NCI-H1092 treated with DMSO at 0.1 percent for 48 hours (cell line): ENCODE measurements at places on chromosomes 16 and 17.

- DNase-seq = no peak
Measured at GRCh38 chr16:24838554-24839266, 7.1 kb upstream of the SLC5A11 start.

- DNase-seq = peak; percentile 34
Measured at GRCh38 chr17:55441544-55441943, 19.9 kb upstream of the MMD start.

DNA sequence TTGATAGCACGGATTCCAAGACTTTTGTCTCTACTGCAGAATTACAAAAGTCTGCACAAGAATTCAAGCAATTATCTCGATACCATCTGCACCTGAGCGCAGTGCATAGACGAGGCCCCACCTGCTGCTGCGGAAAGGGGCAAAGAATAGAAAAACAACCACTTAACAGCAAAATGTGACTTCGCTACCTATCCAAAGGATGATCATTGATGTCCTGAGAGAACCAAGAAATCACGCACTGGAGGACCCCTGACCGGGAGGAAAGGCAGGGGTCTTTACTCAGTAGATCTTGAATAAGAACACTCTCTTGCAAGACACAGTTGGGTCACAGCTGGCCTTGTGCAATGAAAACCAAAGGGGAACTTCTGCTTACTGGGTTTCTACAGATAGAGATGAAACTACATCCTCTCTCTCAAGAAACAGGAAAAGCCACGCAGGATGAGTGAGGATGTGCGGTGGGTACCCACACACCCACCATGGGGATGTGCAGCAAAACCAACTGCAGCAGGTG lies 147.4 kb upstream of the RPH3AL start:
- no peak for DNase-seq

GRCh38 chr17:31320241-31320640 lies 1.2 kb downstream of the EVI2A start:
- DNase-seq = no peak

- DNase-seq = no peak
Measured at GRCh38 chr17:14791221-14791620, 473.9 kb downstream of the PMP22 start.

GRCh38 chr16:6021276-6021943 lies 923.8 kb upstream of the EEF2KMT start:
- DNase-seq = no peak

DNA sequence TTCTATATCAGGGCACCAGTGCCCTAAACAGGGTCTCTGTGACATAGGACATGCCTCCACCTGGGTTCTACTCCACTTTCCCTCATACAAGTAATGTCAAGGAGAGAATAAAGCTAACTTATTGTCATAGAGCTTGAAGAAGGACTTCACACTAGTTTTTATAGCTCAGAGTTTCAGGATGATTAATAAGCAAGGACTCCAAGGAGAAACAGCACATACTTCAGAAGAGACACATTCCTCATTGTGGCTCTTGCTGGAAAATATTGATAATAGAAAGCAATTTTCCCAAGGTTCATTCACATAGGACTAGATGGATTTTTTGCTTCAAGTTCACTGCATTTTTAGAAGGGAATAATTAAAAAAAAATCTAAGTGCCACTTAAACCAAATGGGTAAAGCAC lies 133.3 kb downstream of the CA10 start:
- no peak for DNase-seq

GRCh38 chr16:3019594-3020246 lies 448 bp upstream of the TNFRSF12A start:
- no peak for DNase-seq

- no peak for DNase-seq
Measured at GRCh38 chr17:36550491-36551417, 6.0 kb downstream of the GGNBP2 start.

DNA sequence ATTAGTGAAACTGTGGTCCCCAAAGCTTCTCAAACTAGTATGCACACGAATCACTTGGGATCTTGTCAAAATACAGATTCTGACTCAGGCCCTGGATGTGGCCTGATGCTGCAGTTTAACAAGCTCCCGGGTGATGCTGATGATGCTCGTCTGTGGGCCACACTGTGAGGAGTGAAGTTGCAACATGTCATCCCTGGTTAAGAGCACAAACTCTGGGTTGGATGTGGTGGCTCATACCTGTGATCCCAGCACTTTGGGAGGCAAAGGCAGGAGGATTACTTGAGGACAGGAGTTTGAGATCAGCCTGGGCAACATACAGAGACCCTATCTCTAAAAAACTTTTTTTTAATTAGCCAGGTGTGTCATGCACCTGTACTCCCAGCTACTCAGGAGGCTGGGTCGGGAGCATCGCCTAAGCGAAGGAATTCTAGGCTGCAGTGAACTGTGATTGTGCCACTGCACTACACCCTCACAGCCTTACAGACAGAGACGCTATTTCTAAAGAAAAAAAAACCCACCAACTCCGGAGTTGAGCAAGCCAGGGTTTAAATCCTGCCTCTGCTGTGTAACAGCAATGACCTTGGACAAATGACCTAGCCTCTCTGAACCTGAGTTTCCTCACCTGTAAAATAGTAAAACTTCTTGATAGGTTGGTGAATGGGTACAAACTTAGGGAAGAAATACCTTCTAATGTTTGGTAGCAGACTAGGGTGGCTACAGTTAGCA lies 24.4 kb upstream of the ABAT start:
- DNase-seq = no peak

DNA sequence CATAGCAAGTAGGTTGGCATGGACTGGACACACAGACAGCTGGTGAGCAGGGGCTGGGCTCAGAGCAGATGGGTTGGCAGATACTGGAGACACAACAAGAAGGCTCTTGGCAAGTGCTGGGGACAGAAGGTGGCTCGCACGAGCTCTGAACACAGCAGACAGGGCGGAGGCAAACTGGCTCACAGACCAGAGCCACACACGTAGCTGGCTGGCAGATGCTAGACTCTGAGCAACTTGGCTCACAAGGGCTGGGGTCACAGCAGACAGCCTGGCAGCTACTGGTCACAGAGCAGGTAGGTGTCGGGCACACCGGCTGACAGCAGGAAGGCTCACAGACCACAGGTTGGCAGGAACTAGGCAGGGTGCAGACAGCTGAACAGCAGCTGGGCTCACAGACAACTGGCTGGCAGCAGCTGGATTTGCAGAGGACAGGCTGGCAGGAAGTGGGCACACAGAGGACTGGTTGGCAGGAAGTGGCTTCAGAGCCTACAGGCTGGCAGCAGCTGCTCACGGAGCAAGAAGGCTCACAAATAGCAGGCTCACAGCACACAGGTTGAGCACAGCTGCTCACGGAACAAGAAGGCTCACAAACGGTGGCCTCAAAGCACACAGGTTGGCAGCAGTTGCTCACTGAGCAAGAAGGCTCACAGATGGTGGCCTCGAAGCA lies 725 bp downstream of the KRTAP16-1 start:
- DNase-seq = peak; percentile 45

- no peak for DNase-seq
Measured at GRCh38 chr16:88635671-88636319, 2.6 kb upstream of the IL17C start.

DNA sequence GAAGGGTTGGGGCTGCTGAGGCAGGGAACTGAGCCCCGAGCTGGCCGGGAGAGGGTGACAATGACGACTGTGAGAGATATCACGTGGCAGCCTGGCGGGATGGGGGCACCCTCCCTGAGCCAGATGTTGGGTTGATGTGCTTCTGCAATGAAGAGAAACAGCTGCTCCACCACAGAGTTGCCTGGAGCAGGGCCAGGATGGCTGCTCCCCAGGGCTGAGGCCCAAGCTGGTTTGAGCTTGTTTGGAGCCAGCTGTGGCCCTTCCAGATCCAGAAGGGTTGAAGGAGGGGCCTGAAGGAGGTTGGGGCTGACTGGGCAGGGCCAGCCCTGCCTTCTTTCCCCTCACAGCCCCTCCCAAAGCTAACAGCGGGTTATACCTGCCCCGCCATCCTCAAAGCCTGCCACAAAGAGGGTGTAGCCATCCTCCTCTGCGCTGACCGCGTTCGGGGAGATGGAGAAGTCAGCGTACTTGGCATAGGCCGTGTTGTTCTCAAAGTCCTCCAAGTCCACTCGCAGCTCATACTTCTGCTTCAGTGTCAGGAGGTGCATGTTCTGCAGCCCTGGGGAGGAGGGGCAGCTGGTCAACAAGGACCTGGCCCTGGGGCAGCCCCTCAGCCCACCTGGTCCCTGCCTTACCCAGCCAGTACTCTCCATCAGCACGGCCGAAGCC lies 2.1 kb downstream of the MFAP4 start:
- DNase-seq = no peak

DNA sequence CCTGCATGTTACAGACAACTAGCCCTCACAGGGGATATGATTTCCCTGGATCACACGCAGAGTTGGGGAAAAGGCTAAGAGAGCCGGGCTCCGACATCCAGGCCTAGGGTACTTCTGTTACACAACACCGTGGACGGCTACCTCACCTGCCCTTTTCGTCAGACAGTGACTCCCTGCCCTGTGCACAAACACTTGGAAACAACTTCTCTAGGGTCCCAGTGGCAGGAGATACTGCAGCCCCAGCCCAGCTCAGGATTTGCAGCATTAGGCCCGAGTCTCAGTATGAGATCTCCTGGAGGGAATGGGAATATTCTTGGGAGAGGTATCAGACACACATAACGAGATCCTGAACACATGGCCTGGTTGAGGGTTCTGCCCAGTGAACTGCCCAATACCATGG lies 8.3 kb downstream of the RUSF1 start:
- no peak for DNase-seq

GRCh38 chr17:56785997-56786680 lies 47.6 kb downstream of the C17orf67 start:
- no peak for DNase-seq

- no peak for DNase-seq
Measured at GRCh38 chr16:56286809-56287208, 95.5 kb downstream of the GNAO1 start.

- DNase-seq = no peak
Measured at GRCh38 chr17:58231641-58232040, 6.7 kb upstream of the LPO start.

- no peak for DNase-seq
Measured at GRCh38 chr16:78782572-78782971, 683.1 kb downstream of the WWOX start.

DNA sequence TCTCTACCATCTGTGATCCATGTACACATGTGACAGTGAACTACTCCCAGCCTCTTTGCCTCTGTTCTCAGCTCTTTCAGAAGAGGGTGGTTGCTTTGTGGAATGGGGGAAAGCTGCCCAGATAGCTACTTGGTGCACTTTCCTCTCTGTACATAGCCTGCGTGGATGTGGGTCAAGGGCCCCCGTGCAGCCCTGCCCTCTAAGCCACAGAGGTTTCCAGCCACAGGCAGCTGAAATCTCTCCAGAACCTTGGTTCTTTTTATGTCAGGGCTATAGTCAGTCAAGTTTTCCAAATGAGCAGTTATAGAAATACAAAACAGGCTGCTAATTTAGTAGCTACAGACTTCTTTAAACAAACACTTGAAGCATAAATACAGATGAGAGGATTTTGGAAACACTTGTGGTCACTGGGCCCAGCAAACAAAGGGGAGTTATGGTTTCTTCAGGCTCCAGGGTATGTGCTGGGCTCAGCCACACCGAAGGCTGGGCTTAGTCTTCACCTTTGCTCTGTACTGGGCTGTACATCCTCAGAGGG lies 199.7 kb upstream of the ASIC2 start:
- DNase-seq = no peak

DNA sequence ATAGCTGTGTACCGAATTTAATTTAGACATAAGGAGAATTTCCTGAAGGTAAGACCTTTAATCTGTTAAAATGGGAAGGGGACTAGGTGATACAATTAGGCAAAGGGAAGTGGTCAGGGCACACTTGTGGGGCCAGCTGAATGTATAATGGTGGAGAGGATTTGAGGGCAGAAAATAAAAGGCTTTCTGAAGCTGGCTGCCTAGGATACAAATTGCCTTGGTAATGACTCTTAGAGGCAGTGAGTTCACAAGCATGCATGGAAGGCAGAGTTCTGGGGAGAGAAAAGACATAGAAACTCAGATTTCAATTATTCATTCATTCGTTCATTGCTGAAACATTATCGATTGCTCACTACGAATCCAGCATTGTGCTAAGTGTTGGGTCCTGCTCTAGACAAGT lies 12.4 kb upstream of the NFAT5 start:
- peak; percentile 30 for DNase-seq

- peak; percentile 74 for DNase-seq
Measured at GRCh38 chr17:56319531-56319930, 166.3 kb downstream of the ANKFN1 start.

DNA sequence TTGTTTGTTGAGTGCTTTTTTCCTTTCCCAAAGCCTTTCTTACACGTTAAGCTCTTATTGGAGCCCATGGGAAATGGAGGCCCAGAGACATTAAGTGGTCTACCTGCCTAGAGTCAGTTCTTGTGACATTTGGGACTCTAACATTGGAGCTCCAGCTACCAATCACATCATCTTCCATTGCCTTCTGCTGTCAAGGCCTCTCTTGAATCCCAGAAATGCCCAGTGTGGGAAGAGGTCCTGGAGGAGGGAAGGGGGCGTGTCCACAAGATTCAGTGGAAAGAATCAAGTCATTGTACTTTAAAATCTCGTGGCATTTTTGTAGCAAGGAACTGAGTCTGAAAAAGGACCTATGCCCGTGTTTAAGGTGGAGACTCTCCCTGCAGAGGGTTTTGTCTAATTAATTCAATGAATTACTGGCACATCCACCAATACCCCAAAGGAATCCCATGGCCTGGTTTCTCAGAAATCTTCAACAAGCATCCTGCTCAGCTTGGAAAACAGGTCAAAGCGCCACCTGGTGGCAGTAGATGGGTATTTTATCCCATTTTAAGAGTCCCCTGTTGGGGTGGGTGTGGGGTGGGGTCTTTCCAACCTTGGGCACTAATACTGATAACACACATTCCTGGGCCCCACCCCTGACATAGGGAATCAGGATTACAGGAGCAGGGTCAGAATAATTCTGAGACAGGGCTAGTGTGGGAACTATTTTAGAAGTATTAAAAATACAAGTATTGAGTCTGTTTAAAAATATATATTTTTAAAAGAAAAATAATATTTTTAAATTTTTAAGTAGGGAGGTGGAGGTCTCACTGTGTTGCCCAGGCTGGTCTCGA lies 24.6 kb downstream of the GPT2 start:
- peak; percentile 38 for DNase-seq

DNA sequence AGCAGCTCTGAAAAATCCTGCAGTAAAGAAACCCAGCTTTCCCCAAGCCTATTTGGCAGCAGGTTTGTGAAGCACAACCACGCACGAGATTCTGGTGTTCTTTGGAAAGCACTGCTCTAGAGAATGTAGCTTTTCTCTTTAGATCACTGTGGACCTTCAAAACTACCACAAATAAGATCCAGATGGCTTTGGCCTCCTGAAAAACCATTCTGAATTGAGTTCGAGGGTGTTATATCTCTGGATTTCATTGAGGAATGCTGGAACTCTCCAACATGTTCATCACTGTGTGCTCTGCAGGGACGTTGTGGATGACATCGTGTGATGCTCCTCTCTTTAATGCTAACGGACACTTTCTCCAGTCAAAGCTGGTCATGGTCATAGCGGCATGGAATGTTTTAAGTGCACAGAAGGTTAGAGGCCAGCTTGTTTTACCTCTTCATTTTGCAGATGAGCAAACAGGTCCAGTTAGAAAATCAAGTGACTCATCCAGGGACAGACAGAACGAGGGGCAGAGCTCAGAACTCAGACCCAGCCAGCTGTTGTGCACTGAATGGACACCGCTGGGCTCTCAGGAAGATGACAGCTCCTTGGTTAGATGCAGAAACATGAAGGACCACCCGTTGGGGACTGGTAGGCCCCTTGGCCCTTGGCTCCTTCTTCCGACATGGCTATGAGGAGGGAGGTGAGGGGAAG lies 37.2 kb downstream of the CCDC42 start:
- no peak for DNase-seq
